ENCODE measurements at places on chromosomes 6 and 20. TPM values are rescaled to one million over a fixed set of nuclear protein-coding genes. Genes with fewer than 3 reads are reported as not detected.
A peak's percentile ranks its signal among the peaks of the same experiment; 100 is the strongest.

DNA sequence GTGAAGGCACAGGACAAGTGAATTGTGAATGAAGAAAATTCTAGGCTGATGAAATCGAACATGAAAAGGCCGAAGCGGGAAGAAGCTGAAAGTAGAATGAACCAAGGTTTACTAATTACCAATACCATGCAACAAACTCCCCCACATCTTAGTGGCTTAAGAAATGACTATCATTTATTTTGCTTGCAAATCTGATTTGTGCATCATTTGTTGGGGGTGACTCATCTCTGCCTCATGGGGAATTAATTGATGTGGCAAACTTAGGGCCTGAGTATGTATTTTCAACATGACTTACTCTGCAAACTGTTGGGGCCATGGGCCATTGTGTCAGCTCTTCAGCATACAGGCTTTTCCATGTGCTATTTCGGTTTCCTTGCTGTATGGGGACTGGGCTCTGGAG is 26.8 kb downstream of the PPP1R14C start:
- H3K27me3 ChIP-seq = no peaks in the 10 kb centered on the region
- H3K4me3 ChIP-seq = no peak overlapping the region
- no peaks in the 10 kb centered on the region for H3K4me1 ChIP-seq

- peaks cover 23% of the 10 kb centered on the region for H3K36me3 ChIP-seq
- H3K4me3 ChIP-seq = no peak overlapping the region
- H3K27ac ChIP-seq = no peak overlapping the region
- H3K27me3 ChIP-seq = no peaks in the 10 kb centered on the region
- H3K4me1 ChIP-seq = no peaks in the 10 kb centered on the region
These were observed 53.6 kb downstream of the CDC40 start for GRCh38 chr6:110233770-110234374.

GRCh38 chr6:41785689-41786450 is 1.6 kb upstream of the TOMM6 start:
- H3K27me3 ChIP-seq = no peaks in the 10 kb centered on the region
- H3K4me1 ChIP-seq = peaks cover 55% of the 10 kb centered on the region
- peaks cover 23% of the 10 kb centered on the region for H3K36me3 ChIP-seq

GRCh38 chr6:14559746-14560536 is 442.4 kb downstream of the CD83 start:
- H3K27ac ChIP-seq = no peak overlapping the region
- DNase-seq = no peak

DNA sequence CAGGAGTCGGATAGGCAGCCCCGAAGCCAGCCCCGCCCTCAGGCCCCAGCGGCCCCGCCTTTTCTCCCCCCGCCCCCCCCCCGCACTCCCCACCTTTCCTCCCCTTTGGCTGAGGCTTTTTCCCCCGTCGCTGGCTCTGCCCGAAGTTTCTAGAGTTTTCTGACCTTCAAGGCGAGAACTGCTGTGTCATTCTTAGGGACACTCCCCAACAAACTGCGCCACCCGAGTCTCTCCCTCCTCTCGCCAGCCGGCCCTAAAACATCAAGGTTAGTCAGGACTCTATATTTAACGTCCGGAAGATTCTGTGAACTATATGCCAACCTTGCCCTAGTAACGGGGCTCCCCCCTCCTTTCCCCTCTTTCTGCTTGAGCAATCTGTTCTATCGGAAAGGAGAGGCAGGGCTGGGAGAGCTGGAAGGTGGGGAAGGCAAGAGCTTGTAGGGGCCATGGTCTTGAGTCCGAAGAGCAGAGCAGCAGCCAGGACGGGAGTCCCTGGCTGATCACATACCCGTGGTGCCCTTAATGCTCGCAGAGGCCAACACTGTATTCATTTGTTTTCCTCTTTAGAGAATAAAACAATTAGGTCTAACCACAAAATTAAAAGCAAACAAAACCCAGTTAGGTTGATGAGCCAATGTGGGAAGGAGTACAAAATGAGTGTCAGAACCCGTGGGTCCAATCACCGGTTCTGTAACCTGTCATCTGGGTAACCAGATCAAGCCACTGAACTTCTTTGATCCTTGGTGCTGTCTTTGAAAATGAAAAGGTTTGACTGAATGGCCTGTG is 5.3 kb upstream of the HSPA1B start:
- peak overlapping the region; percentile 55 for H3K4me3 ChIP-seq
- peaks cover 81% of the 10 kb centered on the region for H3K4me1 ChIP-seq
- peak overlapping the region; percentile 93 for H3K27ac ChIP-seq
- DNase-seq = no peak
- H3K36me3 ChIP-seq = no peaks in the 10 kb centered on the region

DNA sequence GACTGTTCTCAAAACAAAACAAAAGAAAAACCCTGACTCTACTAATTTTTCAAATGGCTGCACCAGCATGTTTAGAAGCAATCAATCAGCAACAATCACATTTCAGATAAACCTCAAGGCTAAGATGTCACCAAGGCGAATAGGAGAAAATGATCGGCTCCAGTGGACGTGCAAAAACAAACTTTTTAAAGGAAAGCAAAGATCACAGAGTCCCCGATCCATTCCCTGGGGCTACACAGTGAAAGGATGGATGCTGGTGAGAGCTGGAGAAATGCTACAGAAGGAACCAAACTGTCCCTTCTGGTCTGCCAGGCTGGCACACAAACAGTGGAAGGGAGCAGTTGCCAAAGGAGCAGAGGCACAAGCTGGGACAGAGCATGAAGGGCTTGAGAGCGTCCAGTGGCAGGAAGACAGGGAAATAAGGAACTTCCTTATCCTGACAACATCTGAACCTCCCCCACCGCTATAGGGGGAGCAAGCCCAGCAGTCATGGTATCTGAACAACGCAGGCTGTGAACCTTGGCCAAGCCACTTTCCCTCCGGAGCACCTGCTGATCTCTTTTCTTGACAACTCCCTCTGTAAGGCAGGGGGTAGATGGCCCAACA is 73.7 kb upstream of the HIVEP1 start:
- H3K4me3 ChIP-seq = no peak overlapping the region
- H3K4me1 ChIP-seq = peaks cover 5% of the 10 kb centered on the region

DNA sequence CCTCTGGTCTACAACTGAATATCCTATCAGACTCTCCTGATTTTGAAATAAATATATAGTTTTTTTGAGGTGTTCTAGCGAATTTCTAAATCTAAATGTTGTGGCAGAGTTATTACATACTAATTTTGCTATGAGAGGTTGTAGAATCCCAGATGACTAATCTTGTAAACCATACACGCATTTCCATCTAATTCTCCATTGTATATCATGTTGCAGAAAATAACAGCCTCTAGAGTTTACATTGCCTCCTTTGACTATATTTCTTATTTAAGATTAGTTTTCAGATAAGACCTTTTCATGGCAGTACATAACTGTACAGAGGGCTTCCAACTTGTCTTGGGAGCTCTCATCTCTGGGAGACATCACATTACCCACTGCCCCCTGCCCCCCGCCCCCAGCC is 22.9 kb downstream of the PTPN1 start:
- no peaks in the 10 kb centered on the region for H3K27me3 ChIP-seq
- H3K4me1 ChIP-seq = peaks cover 83% of the 10 kb centered on the region
- DNase-seq = no peak
- no peaks in the 10 kb centered on the region for H3K36me3 ChIP-seq
- H3K27ac ChIP-seq = no peak overlapping the region
- H3K4me3 ChIP-seq = no peak overlapping the region

RBM38 gene
- total RNA-seq = 14.8 TPM
